Stimulated activated CD4-positive, alpha-beta T cell treated with anti-CD3 and anti-CD28 coated beads, Interleukin-15, amount 100 ng/mL, for 1 hour (primary cell): ENCODE measurements at places on chromosomes 4 and X.

DNA sequence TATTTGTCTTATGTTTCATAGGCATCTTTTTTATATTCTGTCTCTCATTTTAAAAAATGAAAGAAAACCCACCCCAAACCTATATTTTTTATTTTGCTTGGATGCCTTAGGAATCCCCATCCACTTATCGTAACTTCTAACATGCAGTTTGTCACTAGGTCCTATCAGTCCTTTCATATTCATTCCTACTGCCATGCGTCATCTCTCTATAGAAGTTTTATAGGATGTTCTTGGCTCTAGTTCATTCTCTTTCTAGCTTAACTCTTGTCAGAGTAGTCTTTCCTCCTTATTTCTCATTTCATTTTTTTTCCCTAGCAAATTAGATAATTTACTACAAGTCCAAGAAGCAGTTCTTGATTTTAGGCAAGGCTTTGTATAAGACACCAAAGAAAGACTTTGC lies 92.7 kb downstream of the LARP1B start:
- no peak for DNase-seq

GRCh38 chr4:19380600-19380999 lies 871.1 kb upstream of the SLIT2 start:
- DNase-seq, result no peak

- no peak for DNase-seq
Measured at GRCh38 chr4:3829211-3829955, 63.2 kb downstream of the ADRA2C start.

GRCh38 chrX:103149652-103150051 lies 56.7 kb upstream of the NXF3 start:
- DNase-seq, result no peak

GRCh38 chr4:6771229-6771671 lies 11.3 kb upstream of the KIAA0232 start:
- no peak for DNase-seq

DNA sequence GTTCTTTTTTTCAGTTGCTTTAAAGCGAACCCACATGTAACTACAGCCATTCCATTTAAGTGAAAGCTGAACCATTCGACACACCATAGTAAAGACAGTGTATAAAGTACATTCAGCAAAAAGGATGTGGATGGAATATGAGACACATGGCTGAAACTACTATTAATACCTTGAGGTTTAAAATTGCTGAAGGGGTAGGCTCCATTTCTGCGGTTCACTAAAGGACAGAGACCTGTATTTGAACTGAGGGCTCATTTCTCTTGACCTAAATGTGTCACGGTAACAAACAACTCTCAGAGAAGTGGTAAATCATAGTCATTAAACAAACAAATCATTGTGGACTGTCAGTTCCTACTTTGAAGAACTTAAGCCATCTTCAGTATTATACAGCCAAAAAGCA lies 1085.6 kb upstream of the TENM3 start:
- DNase-seq, result no peak

DNA sequence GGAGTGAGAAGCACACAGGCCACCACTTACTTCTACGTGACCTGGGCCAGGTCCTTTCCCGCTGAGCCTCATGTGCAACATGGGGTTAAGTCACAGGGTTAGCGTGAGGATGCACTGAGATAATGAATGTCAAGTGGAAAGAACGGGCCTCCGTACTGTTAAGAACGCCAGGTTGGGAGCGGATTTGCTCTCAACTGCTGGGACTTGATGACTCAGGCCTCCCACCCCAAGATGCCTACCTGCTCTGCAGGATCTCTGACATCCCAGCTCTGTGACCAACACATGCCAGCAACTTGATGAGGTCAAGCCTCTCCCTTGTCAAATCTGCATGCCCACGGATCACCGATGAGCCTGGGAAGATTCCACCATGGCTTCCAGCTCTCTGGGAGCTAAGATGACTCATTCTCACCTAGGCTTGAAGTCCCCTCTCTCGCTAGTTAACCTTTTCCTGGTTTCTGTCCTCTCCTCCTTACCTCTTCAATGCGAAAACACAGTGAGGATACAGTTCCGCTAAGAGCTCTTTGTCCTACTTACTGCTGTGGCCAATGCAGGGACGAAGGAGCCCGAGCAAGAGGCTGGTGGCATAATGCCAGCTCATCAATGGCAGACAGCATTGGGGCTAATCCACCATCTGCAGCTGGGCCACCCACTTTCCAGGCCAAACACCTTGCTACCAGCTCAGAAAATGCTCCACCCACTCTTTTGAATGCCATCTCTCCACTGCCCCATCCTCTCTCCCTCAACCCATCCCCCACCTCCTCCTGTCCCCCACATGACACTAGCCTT lies 67.6 kb downstream of the PJA1 start:
- no peak for DNase-seq
